CD4-positive, alpha-beta T cell treated with Interleukin-6 for 4 hours (primary cell): ENCODE measurements at places on chromosomes 12 and 14.

GRCh38 chr12:17588968-17589367, 501.0 kb downstream of the RERGL start:
- no peak for DNase-seq

GRCh38 chr14:43135877-43136411, 1371.1 kb downstream of the FSCB start:
- DNase-seq, result no peak

DNA sequence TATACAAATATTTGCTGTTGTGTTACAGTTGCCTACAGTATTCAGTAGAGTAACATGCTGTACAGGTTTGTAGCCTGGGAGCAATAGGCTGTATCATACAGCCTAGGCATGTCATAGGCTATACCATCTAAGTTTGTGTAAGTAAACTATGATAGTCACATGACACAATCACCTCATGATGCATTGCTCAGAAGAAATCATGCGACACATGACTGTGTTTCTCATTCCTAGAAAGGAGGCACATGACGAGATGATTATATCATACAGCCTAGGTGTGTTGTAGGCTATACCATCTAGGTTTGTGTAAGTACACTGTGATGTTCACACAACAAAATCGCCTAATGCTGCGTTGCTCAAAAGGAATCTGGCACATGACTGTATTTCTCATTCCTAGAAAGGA, 31.9 kb downstream of the NOPCHAP1 start:
- DNase-seq, result no peak

GRCh38 chr14:105817971-105818711, 291.8 kb downstream of the TMEM121 start:
- no peak for DNase-seq

GRCh38 chr12:112333019-112333418, 49.2 kb downstream of the HECTD4 start:
- no peak for DNase-seq

DNA sequence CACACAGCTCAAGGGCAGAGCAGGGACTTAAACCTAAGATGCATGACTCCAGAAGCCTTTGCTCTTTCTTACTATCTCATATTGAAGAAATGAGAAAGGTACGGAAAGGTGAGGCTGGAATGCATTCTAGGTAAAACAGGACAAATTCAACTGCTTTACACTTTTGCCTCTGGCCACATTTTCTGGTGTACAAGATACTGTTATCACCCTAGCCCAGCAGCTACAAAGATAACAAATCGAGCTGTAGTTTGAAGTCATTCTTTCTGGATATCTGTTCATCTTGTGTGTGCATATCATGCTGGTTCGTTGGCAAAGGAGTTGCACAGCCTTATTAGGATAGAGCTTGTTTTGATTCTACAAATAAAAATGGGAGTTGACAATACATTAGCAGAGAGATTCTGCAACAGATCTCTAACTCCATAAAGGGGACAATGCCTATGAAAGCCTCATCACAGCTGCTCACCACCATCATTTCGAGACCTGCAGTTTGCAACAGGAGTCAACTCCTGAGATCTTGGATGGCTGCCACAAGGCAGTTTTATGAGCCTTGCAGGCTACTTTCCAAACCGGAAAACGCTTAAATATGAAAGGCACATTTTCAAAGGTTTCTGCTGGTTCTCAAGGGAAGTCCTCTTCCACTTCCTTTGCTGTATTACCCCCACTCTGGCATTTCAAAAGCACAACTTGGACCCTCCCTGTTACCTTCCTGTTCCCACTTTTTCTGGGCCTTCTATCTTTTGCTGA, 64.9 kb downstream of the STXBP6 start:
- DNase-seq, result no peak

GRCh38 chr12:68665016-68665569, 21.7 kb upstream of the NUP107 start:
- no peak for DNase-seq

- no peak for DNase-seq
Measured at GRCh38 chr14:61342932-61343331, 21.6 kb downstream of the PRKCH start.

GRCh38 chr12:92047393-92047826, 98.2 kb downstream of the BTG1 start:
- peak; percentile 52 for DNase-seq

DNA sequence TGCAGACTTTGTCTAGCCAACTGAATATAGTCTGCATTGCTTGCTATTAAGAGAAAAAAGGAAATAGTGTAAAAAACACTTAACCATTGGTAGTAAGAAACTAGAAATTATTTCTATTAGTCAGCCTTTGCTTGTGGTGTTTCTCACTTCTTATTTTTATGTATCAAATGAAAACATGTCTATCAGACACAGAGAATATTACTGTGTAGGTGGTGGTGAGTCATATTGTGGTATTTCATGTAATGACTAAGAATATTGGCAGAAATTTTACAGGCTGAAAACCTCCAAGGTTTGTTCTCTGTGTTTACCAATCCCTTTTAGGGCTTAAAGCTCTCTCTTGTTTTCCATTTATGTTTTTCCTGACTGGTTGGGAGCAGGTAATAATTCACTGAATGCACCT, 87.2 kb downstream of the DAAM1 start:
- DNase-seq, result no peak

DNA sequence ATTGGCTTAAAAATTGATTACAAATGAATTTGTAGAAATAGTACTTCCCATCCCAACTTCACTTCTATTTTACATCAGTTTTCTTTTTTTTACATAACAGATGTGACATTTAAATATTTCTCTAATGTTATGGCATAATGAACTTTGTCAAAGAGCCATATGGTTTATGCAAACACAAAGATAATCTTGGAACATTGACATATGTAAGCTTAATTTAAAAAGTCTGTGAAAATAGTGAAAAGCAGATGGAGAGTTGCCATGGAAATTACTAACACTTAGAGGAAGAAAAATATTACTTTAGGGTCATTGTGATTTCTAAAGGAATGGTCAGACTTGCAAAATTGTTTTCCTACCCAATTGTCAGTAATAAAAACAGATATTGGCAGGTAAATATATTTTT, 232.4 kb downstream of the AEBP2 start:
- DNase-seq, result no peak

DNA sequence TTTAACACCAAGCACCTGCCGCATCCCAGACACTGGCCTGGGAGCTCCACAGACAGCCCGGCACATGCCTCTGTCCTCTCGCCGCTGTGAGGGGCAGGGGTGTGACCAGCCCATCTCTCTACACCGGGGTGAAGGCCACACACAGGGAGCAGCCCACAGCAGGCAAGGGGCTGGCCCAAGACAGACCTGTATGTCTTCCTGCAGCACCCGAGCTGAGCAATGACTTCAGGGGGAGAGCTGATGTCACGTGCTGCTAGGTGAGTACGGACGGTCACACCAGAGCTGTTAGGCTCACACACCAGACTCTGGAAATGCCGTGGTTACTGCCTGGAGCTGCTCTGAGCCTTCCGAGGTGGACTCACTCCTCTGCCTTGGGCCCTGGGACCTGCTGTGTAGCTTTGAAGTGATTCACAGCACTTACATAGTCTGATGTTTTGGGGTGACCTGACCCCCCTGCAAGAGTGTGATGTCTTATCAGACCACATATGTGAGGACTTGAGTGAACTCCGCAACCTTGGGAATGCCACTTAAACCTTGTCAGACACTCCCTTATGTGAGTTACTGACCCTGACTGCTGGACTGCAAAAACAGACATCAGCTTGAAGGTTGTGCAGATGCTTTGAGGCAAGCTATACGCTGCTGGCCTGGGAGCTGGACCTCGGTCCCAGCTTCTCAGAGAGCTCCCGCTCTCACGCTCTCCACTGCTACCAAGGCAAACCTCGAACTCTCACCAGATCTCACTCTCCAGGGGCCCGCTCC, 1.8 kb downstream of the XRCC3 start:
- no peak for DNase-seq

DNA sequence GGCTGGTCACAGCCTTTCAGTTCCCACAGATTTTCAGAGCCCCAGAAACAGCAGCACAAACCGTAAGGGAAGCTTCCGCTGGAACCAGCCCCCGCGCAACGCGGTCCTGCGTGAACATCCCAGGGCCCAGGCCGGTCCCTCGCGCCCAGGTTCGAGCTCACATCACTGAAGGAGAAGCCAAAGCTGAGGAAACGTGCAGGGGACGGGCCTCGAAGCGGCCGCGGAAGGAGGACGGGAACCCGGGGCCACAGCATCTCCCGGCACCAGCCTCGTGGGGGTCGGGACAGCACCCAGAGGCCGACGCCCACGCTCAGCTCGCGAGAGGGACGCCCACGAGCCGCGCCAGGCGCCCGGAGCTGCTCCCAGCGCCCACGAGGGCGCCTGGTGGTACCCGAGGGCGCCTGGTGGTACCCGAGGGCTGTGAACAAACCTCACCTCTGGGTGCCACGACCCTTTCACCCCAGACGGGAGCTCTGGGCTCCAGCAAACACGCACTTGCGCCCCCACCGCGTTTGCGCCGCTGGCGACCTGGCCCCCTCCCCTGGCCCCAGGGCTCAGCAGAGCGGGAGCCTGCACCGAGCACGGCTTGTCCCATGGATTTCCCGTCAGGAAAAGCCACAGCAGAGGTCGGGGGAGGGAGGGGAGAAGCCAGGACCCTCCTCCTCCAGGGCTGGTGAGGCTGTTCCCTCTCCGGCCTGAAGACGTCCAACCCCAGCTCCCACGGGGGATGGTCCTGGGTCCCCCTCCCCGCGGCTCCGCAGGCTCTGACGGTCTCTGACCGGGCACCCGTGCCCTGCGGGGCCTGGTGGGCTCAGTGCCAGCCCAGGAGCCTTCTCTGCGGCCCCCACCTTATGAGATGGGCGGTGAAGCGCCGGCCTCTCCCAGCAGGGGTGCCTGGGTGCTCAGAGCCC, 6.9 kb downstream of the LRCOL1 start:
- DNase-seq, result no peak

- DNase-seq, result no peak
Measured at GRCh38 chr12:103036581-103037214, 79.2 kb downstream of the ASCL1 start.

DNA sequence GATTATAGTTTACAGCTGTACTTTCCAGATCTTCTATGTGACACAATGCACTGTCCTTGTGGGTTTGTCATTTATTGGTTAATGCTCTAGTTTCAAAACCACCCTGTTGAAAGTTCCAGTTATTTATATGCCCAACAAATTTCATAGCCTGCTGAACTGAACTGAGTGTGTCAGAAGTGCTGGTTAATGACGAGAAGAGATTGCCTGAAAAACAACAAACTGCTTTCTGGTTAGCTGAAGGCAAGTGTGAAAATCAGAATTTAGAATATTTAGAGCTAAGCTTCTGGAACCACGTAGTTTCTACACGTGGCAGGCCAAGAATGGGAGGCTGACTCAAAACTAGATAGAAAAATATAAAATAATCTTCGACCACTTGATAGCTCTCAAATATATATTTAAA, 19.1 kb upstream of the RIN3 start:
- no peak for DNase-seq

DNA sequence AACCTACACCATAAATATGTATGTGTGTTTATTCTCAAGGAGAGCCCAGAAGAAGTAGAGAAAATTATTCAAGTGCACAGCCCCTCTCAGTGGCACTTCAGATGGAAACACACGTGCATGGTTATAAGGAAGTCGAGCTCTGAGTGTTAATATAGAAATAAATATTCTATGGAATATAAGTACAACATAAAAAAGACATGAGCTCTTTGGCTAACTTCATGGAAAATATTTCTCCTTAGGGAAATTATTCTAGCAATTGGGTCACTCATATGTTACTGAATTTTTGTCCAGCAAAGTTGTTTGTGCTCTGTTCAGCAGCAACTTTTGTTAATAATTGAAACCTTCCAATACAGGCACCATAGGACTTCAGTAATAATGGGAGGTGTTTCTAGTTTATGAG, 939.0 kb downstream of the LRFN5 start:
- no peak for DNase-seq

DNA sequence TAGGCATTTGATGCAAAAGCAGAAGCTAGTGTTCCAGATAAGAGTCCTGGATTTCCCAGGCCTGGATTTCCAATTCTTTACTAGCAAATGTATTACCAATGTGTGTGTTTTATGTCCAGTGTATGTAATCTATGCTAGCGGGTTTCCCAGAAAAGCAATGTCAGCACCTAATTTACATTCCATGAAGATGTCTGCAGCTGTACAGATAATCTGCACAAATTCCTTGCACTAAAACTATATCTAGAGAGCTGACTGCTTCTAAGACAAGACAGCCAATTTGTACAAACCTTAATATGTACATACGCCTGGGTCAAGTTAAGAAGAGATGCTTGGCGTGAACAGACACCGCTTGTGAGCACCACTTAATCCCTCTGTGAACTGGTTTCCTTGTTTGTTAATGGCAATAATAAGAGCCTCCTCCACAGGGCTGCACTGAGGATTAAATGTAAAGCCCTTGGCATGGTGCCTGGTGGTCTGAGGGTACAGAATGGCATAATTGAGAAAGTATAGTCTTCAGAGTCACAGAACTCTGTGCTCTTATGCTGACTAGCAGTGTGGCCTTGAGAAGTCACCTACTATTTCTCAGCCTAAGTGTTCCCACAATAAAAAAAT, 185.6 kb downstream of the EPS8 start:
- no peak for DNase-seq

GRCh38 chr12:126198516-126198915, 1133.3 kb downstream of the AACS start:
- no peak for DNase-seq

- no peak for DNase-seq
Measured at GRCh38 chr14:66910311-66910840, 278.9 kb upstream of the GARIN2 start.

GRCh38 chr14:104697317-104697703, 7.9 kb downstream of the INF2 start:
- DNase-seq, result no peak

GRCh38 chr12:131912518-131913274, 16.4 kb upstream of the PUS1 start:
- DNase-seq, result no peak

- DNase-seq, result no peak
Measured at GRCh38 chr14:76034566-76034965, 49.0 kb downstream of the IFT43 start.

- no peak for DNase-seq
Measured at GRCh38 chr14:102901633-102902032, 20.8 kb upstream of the AMN start.

DNA sequence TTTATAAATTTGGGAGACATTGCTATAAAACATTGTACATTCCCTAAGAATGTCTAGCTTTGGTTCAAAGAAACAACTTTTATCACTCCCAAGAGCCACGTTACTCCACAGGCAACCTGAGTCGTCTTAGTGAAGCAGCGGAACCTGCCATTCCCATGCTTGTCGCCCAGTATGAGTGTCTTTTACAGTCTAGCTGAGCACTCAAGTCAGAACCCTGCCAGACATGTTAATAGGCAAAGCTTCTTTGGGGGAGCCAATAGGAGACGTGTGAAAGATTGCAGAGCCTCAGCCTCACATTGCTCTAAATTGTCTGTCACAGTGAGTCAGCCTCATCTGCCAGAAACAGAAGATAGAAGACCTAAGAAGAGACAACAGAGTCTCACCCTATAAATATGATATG, 541.6 kb upstream of the FLRT2 start:
- no peak for DNase-seq

- no peak for DNase-seq
Measured at GRCh38 chr14:93950948-93951634, 23.9 kb downstream of the FAM181A start.

- no peak for DNase-seq
Measured at GRCh38 chr14:64806202-64806861, 73.4 kb downstream of the SPTB start.
